ENCODE measurements at places on chromosomes 6 and 20.

DNA sequence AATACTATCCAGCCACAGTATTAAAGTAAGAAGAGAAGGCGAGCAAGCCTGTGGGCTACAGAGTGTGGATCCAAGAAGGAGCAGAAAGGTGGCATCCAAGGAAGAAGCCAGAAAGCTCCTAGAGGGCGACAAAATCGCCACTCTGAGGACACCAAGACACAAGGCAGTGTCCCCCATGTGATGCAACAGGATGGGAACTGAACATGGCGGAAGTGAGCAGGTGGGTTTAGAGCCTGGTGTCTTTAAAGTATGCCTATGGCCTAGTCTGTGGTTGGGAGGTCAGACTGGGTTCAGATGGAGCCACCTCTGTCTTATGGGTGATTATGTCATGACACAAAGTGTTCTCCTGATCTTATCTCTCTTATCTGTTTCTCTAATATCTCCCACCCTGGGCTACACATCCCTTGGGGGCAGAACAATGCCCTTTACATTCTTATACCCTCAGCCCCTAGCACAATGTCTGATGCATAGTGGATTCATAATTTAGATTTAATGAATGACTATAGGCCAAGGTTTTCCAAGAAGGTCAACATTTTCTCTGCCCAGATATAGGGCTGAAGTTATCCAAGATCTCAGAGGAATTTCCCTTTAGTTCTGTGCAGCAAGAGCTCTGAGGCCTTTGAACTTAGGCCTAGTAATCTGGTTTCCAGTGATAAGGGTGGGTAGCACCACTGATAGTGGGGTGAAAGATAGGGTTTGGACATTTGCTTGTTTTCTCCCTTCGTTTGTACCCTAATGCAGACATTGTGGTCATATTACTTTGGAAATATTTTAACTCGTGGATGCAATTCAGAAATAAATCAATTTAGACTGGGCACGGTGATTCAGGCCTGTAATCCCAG lies 167.3 kb upstream of the AKIRIN2 start:
- DNase-seq, result no peak

DNA sequence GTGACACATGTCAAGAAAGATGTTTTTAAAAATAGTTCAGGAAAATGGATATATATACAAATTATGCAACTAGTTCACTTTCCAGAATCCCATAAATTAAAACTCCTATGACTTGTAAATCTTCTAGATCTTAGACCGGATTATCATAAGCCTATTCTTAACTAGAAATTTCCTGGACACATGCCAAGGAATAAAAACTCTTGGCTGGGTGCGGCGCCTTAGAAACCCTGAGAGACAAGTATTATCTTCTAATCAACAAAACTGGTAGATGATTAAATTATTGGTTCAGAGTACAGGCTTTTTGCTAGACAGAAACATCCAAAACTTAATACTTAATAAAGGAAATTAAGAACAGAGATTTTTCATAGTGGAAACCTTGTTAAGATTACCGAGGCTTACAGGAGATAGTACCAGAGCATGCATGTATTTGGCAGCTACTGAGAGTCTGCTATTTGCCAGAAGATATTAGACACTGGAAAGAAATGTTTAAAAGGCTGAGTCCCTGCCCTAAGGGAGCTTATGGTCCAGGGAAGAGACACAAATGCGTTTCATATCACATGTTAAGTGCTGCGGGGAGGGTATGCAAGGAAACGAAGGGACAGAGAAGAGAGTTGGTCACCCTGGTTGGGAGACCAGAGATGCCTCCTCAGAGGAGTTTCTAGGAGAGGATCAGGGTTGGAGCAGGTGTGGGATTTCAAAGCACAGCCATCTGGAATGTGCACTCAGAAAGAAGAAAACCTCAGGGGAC lies 46.5 kb upstream of the IFNGR1 start:
- DNase-seq, result no peak

- no peak for DNase-seq
Observed at GRCh38 chr6:39421383-39422225, 99.1 kb upstream of the KCNK16 start.

DNA sequence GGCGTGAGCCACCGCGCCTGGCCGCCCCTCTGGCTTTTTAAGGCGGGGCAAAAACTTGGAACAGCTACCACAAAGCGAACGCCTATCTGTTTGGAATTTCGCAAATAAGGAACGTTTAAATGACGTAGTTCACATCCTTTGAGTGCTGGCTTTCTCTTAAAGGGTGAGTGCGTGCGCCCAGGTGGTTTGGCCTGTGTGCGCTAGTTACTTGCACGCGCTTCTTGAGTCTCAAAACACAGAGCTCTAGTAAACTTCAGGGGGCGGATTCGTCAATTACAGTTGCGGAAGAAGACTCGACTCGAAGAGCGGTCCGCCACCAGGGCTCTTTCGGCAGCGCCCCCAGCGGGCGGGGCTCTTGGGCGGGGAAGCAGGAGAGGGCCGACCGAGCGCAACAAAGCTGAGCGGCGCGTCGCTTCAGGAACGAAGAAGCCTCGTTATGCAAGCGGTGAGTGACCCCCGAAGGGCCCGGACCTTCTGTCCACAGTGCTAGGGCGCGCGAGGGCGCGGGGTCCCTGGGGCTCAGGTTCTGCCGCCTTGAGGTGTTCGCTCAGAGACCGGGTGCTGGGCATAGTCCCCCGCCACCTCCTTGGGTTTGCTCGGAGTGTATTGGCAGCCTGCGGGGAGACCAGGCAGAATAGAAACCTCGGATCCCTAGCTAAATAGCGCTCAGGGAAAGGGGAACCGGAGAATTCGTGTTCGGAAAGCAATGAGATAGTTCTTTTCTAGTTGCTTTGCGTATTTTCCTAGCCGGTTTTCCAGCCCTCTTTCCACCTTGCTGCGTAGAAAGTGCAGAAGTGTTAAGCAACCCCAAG lies at the start of gene SYCP2L:
Gene SYCP2L (plus strand): TSS at position 362 of the 812 bp plus-strand sequence. CDS start 75 bp downstream, at position 437.
- peak; percentile 75 for DNase-seq

- DNase-seq, result peak; percentile 100
Observed at GRCh38 chr6:140537834-140538705, 1163.6 kb upstream of the CITED2 start.

- no peak for DNase-seq
Observed at GRCh38 chr6:133671376-133671775, 217.5 kb upstream of the TCF21 start.

GRCh38 chr20:12241065-12241464 lies 323.4 kb downstream of the BTBD3 start:
- DNase-seq, result no peak

DNA sequence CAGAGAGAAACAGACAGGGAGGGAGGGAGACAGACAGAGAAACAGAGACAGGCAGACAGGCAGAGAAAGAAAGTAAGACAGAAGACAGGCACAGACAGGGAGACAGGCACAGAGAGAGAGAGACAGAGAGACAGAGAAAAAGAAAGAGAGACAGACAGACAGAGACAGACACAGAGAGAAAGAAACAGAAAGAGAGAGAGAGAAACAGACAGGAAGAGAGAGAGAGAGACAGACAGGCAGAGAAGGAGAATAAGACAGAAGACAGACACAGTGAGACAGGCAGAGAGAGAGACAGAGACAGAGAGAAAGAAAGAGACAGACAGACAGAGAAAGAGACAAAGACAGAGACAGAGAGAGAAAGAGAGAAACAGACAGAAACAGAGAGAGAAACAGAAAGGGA lies 754.8 kb upstream of the DEFB115 start:
- no peak for DNase-seq

GRCh38 chr20:32999603-33000250 lies 4.5 kb downstream of the SUN5 start:
- DNase-seq, result no peak

GRCh38 chr20:8527998-8528723 lies 396.1 kb downstream of the PLCB1 start:
- peak; percentile 28 for DNase-seq

GRCh38 chr6:5813625-5814027 lies 193.1 kb downstream of the NRN1 start:
- no peak for DNase-seq

- DNase-seq, result no peak
Observed at GRCh38 chr6:3665608-3666007, 85.9 kb downstream of the PXDC1 start.

- peak; percentile 59 for DNase-seq
Observed at GRCh38 chr6:41970436-41970846, 28.8 kb upstream of the CCND3 start.

DNA sequence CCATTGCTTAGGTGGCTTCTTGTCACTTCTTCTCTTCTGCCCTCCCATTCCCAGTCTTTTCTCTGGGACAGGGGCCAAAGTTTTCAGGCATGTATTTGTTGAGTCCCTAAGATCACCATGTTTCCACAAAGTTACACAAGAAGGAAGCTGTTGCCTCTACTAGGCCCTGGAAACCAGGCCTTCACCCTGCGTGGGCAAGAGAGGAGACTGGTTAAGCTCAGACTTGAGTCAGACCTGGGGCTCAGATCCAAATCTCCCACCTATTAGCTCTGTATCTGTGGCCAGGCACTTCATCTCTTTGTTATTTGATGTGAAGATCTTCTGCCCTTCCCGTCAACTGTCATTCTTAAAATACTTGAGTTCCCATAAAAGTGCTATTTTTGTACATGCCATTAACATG lies 154.6 kb downstream of the SASH1 start:
- DNase-seq, result no peak

GRCh38 chr6:108568101-108568500 lies 7.4 kb downstream of the FOXO3 start:
- DNase-seq, result no peak

GRCh38 chr6:31083742-31084354 lies 28.5 kb downstream of the C6orf15 start:
- DNase-seq, result peak; percentile 32

- DNase-seq, result no peak
Observed at GRCh38 chr6:29675561-29675960, 5.4 kb downstream of the ZFP57 start.

GRCh38 chr20:47220161-47220582 lies 136.3 kb downstream of the ZMYND8 start:
- no peak for DNase-seq

Data from renal cortical epithelial cell (primary cell).